Fibroblast of the conjunctiva (primary cell): ENCODE measurements at places on chromosomes 4 and X.
A peak's percentile ranks its signal among the peaks of the same experiment; 100 is the strongest.

DNA sequence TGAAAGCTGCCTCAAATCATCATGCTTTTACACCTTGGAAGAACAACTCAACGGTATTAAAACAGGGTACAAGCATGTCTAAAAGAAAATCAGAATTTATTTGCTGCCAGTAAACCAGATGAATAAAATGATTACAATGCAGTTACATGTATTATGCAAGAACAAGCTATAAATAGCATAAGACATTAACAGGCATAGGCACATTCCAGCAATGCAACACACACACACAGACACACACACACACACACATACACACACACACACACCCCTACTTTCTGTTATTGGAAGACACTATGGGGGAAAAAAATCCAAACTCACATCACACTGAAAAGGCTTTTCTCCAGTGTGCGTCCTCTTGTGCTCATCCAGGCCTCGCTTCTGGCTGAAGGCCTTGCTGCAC, 212.5 kb downstream of the PRDM5 start:
- peak; percentile 61 for DNase-seq

- no peak for DNase-seq
These were observed 7.9 kb downstream of the RHOH start for GRCh38 chr4:40204507-40205258.

DNA sequence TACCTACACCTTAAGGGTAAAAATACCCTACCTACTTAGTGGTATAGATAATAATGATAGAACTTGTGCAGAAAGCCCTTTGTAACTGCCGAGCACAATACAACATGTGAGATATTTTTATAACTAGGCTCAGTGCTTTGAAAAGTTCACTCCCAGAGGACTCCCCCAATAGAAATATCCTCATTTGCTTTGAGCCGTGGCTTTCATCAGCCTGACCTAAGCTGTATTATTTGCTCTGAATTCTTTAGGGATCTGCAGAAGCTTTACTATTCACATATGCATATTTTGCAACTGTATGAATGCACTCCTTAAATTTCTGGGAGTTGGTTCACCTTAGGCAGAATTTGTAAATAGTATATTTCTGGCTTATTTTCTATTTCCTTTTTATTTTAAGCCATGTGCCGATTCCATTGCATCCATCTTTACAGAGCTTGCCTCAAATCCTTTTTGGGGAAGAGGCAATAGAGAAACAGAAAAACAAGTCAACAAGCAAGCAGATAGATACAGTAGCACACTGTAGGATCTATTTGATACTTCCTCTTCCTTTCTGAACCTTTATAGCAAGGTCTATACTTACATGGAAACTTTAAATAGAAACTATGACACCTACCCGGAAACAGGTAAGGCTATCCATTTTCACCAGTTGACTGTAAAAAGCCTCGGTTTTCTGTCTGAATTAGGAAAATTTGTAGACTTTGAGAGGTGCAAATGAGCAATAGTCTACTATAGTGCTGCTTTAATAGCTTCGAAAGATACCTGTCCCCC, 242.5 kb upstream of the VCX3A start:
- no peak for DNase-seq

GRCh38 chr4:79248610-79249009, 77.3 kb downstream of the NAA11 start:
- DNase-seq: no peak

- no peak for DNase-seq
These were observed 170.6 kb upstream of the S100G start for GRCh38 chrX:16479206-16479869.

GRCh38 chrX:15785176-15785750, 5.0 kb upstream of the ZRSR2 start:
- no peak for DNase-seq

- no peak for DNase-seq
These were observed 324.0 kb downstream of the ARHGAP10 start for GRCh38 chr4:148055844-148056243.

GRCh38 chrX:47815901-47816845, 20.5 kb upstream of the ZNF81 start:
- no peak for DNase-seq

GRCh38 chrX:131783555-131784308, 239.4 kb upstream of the STK26 start:
- DNase-seq: peak; percentile 87

DNA sequence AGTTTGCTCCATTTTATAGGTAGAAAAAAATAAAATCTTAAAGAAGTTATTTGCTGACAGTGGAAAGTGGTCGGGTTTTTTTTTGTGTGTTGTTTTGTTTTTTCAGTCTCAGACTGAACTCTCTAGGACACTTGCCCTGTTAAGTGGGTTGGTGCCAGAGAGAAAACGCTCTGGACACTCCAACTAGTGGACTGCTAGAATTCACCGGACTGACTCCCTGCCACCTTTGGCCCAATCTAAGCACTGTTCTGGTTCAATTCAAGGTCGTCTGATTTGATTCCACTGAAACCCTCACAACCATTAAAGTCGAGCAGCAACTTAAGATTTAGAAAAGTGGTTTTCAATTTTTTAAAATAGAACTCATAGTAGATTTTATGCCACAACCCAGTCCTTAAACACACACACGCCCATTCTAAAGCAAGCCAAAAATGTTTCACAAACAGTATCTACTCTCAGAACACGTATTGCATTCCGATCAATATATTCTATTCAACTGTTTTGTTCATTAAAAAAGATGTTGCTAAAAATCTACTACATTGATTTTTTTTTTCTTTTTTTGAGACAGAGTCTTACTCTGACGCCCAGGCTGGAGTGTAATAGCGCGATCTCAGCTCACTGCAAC, 27.3 kb downstream of the RWDD4 start:
- DNase-seq: no peak

DNA sequence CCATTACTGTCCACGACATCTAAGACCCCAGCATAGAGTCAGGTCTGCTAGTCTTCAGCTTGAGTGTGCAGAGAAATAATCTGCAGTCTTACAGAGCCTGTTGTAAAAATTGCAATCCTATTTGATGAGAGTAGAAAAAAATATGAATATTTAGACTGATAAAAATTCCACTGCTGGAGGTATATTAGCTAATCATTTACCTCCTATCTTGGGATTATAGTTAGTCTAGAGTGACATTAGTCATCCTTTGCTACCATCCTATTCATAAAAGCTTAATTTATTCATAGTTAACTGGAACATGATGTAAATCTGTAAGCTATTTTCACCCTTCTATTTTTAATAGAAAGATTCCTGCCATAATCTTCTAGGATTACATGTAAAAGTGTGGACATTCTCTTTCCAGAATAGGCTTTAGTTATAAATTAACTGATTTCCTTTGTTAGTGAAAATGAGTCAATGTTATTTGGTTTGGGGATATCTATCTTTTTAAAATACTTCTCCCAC, 26.7 kb downstream of the C4orf54 start:
- no peak for DNase-seq

DNA sequence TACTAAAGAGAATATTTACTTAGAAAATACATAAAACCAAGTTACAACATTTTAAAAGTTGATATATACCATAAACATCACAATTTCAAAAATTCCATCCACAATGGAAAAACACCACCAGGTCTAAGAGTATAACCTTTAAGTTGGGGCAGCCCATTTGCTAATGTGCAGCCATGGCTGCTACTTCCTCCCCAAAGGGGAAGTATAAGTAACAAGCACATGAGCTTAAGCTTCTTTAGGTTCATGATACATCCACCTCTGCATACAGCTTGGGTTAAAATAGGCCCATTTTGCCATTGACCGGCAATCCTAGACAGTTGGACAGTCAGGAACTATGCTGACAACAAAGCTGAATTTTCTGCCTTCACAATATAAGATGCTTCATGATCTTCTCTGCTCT, 16.6 kb upstream of the GASK1B start:
- no peak for DNase-seq
